ENCODE measurements at places on chromosomes 2 and 18.

- peak; percentile 70 for DNase-seq
Observed at GRCh38 chr2:100817388-100817985, 2.5 kb upstream of the NPAS2 start.

DNA sequence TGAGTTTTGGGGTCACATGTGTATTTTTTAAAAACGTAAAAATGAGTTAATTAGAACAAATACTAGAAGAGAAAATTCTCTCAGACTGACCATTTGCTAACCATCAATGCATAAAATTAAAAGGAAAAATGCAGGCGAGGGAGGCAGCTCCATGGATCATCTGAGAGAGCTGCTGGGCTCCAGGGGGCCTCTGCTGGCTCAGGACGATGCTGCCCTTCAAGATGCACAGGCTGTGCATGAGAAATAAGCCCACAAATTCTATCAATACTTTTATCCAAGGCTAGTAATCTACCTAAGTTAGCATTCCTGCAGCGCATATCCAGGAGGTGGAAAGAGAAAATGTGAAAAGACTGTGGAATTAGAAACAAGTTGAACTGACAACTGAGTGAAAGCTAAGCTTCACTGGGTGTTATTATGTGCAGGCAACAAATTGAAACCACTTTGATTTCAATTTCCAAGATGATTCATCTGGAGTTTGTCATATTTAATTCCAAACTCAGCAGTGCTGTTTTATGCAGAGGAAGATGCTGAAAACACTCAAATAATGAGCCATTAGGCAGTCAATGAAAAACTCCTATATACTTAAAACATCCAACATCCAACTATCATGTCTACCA lies 261.1 kb downstream of the NBAS start:
- no peak for DNase-seq

DNA sequence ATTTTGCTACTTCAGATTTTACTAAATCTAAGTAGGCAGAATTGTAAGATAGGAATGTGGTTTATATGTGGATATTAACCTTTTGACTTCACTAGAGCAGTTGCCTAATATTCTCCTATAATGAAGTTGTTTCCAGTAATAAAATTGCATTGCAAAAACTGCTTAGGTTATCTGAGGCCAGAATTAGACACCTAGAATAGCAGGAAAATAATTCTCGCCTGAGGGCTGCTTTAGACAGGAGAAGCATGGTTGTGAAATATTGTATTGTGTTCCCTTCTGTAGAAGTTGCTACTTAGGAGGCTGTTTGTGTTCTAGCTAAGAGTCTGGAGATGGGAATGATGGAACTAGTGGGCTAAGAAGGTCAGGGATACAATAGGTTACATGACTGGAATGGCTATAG lies 146.3 kb downstream of the PLCL1 start:
- no peak for DNase-seq

- DNase-seq = peak; percentile 34
Observed at GRCh38 chr2:29238497-29238896, 123.3 kb downstream of the CLIP4 start.

- DNase-seq = no peak
Observed at GRCh38 chr2:234426616-234427015, 70.3 kb downstream of the ARL4C start.

DNA sequence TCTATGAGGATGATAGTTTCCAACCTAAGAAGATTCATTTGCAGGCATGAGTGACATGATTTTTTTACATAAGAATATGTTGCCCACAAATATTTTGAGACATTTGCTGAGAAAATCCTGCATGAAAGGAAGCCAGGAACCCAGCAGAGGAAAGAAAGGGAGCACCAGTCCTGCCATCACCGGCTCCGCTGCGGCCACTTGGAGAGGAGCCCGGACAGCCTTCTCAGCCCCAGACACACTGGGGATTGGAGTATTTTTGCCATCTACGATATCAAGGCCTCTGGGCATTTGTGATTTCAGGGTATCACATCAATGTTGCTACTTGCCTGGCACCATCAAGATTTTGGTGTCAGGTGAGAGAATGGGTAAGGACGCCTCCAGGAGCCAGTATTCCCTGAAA lies 228.3 kb downstream of the PTGR3 start:
- DNase-seq = no peak

- DNase-seq = no peak
Observed at GRCh38 chr18:78676622-78677482, 302.8 kb upstream of the SALL3 start.

- DNase-seq = no peak
Observed at GRCh38 chr2:200054681-200055468, 99.5 kb downstream of the MAIP1 start.
